ENCODE measurements at places on chromosomes 3 and 15. TPM values are rescaled to one million over a fixed set of nuclear protein-coding genes. Genes with fewer than 3 reads are reported as not detected.

Gene ADAMTS9
- total RNA-seq: 97.4 TPM

DNA sequence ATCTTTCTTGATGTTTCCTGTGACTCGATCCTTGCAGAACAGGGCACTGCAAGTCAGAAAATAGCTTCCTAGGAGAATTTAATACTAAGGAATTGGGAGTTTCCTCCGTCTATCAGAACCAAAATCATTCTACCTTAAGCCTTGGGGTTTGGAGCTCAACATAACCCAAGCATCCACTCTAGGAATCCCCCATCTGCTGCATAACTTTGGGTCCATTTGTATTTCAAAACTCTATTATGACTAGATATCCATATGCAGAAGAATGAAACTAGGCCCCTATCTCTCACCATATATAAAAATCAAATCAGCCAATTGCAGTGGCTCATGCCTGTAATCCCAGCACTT lies 61.7 kb upstream of the AKAP13 start:
- DNase-seq: no peak

DNA sequence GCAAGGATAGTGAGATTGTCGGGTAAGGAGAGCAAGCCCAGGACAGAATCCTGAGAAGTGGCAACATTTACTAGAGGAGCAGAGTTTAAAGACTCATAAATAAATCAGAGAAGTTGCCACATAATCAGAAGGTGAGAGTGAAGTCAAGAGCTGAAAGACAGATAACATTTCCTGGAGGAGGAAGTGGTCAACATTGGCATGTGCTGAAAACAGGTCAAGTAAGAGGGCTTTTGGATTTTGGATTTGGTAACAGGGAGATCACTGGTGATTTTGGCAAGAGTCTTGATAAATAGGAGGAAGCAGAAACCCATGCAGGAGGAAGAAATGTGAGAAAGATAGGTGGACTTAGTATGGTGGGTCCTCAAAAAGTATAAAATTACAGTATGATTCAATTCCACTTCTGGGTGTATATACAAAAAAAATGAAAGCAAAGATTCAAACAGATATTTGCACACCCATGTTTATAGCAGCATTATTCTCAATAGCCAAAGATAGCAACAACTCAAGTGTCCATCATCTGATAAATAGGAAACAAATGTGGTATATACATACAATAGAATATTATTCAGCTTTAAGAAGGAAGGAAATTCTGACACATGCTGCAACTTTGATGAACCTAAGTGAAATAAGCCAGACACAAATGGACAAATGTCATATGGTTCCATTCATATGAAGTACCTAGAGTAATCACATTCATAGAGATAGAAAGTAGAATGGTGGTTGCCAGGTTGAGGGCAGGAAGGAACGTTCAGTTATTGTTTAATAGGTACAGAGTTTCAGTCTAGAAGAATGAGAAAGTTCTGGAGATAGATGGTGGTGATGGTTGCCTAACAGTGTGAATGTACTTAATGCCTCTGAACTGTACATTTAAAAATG lies 27.3 kb upstream of the MBNL1 start:
- no peak for DNase-seq

GRCh38 chr3:194827486-194827885 lies 141.8 kb downstream of the FAM43A start:
- DNase-seq: no peak

DNA sequence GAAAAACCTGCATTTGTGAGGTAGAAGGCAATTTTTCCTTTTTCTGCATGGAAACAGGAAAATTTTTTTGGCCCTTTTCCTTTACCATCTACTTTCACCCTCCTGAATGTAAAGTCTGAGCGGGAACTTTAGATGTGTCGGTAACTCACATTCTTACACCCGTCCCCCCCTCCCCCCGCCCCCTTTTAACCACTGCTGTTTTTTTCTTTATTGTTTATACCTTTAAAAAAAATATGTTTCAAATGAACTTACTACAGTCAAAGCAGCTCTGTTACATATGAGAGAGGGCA lies 487 bp upstream of the HES1 start:
- DNase-seq: no peak

GRCh38 chr3:40465456-40465855 lies 8.3 kb downstream of the RPL14 start:
- DNase-seq: no peak

- no peak for DNase-seq
These were observed 31.6 kb downstream of the CFAP44 start for GRCh38 chr3:113409676-113410075.

- DNase-seq: no peak
These were observed 156.2 kb downstream of the ZMAT3 start for GRCh38 chr3:178915365-178915764.
